NCI-H1930 (cell line): ENCODE measurements at places on chromosomes 2 and 18.

DNA sequence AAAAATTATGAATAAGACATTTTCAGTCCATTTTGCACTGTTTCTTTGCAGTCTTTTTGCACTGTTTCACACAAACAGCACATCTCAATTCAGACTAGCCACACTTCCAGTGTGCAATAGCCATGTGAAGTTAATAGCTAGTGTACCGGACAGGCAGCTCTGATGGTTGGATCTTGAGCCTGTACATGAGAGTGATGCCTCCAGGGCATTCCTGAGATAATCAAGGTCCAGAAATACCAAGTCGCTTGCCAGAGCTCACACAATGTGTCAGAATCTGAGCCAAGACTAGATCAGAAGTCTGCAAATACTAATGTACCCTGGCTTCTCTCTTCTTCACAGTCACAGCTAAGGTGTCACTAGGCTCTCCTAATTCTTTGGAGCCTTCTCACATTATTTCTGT, 180.2 kb downstream of the OSR1 start:
- DNase-seq: no peak

DNA sequence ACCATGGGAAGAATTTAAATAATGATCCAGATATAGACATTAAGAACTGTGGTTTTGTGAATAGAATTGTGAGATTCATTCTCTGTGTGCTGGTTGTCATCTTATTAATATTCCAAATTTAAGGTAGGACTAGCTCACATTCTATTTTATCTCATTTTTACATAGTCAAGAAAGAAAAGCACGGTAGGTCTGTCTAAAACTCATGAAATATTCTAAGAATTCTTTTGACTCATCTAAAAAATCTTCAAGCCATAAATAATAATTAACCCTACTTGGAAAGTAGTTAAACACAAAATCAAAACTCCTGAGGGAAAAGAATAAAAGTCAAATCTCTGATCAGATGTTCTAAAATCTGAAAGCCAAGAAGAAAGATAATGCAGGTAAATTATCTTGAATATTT, 388.8 kb upstream of the CHAC2 start:
- DNase-seq: no peak

GRCh38 chr2:72887032-72887739, at the start of gene SPR:
SPR (plus strand) TSS chr2:72887408; CDS start chr2:72887433, 25 bp downstream.
- DNase-seq: peak; percentile 82

DNA sequence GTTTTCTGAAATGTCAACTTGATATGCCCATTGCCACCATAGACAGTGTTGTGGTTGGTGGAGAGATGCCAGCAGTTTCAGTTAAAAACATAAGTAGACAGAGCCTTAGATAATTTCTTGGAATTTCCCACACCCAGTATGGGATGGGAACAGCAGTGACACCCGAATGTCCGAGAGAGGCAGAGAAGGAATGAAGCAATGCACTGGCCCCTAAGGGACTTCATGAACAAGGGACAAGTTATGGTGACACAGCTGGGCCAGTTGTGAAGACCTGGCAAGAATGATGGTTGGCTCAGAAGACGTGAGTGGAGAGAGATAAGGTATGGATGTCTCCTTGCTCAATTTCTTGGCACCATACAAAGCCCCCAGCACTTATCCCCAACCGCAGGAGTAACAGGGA, 165.2 kb upstream of the APCDD1 start:
- DNase-seq: no peak

DNA sequence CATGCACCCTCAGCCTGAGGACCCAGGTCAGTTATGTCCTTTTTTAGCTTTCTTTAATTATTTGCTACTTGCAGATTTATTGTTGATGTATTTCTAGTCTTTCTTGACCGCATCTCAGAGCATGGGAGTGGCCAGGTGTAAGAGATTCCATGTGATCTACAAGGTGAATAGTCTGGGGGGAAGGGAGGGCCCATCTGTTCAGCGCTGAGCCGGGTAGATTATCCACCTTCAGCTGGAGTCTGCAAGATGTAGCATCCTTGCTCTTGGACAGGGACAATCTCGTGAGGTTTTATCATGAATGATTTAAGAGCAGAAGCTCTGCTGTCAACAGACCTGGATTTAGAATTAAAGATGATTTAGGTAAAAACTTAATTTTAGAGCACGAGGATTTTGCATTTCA, 12.0 kb upstream of the DGKD start:
- DNase-seq: no peak

DNA sequence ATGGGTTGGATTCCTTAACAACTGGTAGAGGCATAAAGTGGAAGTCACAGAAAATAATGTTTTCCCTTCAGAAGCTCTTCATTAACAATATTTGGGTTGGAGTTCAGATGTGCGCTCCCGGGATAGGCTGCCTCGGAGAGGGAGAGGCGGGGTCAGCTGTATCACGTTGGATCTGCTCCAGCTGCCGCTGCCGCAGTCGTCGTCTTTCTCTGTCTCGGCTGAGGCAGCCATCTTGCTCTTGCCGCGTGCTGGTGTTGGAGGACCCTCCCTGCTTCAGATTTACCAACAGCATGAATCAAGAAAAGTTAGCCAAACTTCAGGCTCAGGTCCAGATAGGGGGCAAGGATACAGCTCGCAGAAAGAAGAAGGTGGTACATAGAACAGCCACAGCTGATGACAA, 35.1 kb downstream of the TANC1 start:
- no peak for DNase-seq

GRCh38 chr2:237682856-237683670, 55.7 kb downstream of the LRRFIP1 start:
- DNase-seq: no peak

- DNase-seq: no peak
These were observed 5.9 kb upstream of the CERS6 start for GRCh38 chr2:168450171-168450570.

GRCh38 chr18:22026889-22027288, 142.5 kb upstream of the GATA6 start:
- DNase-seq: no peak

GRCh38 chr2:44642123-44642857, 280.5 kb downstream of the CAMKMT start:
- DNase-seq: no peak

GRCh38 chr18:12515550-12515949, 107.8 kb downstream of the PRELID3A start:
- DNase-seq: no peak

DNA sequence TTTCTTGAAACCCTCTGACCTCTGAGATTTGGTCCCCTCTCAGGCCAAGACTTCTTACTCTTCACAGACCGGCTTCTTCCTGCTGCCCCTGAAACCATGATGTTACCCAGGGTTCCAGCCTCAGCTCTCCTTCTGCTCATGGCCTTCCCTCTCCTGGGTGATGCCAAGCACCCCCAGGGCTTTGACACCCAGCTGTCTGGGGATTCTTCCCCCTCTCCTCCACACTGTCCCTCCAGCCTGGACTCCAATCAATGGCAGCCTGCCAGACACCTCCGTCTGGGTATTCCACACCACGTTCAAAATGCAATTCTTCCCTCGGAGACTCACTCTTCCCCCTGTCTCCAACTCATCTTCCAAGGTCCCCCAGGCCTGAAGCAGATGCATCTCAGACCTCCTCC, 25.0 kb downstream of the SPP2 start:
- DNase-seq: no peak

DNA sequence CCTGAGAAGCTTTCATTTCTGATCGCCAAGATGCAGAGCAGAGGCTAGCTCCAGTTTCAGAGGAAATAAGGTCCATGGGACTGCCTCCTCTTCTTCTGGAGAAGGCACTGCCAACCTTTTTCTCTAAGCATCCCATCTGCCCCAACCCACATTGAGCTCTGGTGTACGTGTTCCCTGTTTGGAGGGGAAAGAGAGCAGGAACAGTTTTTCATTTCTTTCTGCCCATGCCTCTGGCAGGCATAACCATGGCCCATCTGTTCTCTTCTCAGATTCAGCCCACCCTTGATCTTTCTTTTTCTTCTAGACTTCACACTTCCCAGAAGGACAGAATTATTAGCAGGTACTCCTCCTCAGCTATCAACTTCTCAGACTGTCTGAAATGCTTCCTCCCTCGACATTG, 1110.3 kb upstream of the KLHL29 start:
- DNase-seq: no peak

GRCh38 chr2:205731583-205731981, 49.3 kb downstream of the NRP2 start:
- DNase-seq: no peak

- no peak for DNase-seq
These were observed 236.7 kb downstream of the MYCN start for GRCh38 chr2:16176971-16177480.
